Right lung (tissue), 10 donors: ENCODE measurements at places on chromosomes 2 and 18. TPM values are rescaled to one million over a fixed set of nuclear protein-coding genes. Genes with fewer than 3 reads are reported as not detected.

TMEM17 gene
- 4.8 TPM for polyA plus RNA-seq

IL18R1 gene
- 5.6 TPM for polyA plus RNA-seq

CNRIP1 gene
- 46.9 TPM for polyA plus RNA-seq

POTEC gene
- polyA plus RNA-seq: not detected

MAIP1 gene
- polyA plus RNA-seq: 16.8 TPM

MAPK4 gene
- 1.9 TPM for polyA plus RNA-seq

C18orf63 gene
- polyA plus RNA-seq: not detected

DNA sequence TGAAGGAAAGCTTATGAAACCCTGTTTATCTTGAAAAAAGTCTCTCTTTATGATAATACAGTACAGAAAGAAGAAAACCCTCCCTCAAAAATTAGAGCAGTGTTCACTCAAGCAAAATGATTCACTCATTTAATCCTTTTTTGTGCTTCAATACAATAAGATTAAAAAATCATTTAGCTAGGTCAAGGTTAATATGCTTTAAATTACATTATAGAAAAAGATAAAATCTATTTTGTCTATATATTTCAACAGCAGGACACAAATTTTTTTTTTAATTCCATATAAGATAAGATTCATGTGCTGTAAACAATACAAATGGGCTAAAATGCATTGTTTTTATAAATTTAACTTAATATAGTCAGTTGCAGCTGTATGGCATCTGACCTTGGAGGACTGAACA lies 176.9 kb downstream of the KCNE4 start:
- no peak for DNase-seq

DNA sequence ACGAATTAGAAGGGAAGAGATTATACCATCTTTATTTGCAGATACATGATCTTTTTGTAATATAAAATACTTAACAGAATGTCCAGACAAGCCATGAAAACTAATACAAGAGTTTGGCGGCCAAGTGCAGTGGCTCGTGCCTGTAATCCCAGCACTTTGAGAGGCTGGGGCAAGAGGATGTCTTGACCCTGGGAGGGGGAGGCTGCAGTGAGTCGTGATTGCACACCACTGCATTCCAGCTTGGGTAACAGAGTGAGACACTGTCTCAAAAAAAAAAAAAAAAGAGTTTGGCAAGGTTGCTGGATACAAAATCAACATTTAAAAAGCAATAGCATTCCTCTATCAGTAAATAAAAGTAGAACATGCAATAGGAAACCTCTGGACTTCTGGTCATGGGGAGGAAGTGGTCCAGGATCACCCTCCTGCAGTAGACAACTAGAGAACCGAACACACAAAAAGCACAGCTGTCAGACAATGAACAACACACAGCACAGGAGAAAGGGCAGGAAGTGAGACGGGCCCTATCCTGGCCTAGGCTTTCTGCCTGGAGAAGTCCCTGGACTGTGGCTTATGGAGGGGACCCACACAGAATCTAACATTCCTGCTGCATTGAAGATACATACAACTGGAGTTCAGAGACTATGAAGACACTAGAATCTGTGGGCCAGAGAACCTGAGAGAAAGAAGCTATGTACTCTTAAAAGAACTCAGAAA lies 118.9 kb upstream of the ARL4C start:
- DNase-seq: no peak

DNA sequence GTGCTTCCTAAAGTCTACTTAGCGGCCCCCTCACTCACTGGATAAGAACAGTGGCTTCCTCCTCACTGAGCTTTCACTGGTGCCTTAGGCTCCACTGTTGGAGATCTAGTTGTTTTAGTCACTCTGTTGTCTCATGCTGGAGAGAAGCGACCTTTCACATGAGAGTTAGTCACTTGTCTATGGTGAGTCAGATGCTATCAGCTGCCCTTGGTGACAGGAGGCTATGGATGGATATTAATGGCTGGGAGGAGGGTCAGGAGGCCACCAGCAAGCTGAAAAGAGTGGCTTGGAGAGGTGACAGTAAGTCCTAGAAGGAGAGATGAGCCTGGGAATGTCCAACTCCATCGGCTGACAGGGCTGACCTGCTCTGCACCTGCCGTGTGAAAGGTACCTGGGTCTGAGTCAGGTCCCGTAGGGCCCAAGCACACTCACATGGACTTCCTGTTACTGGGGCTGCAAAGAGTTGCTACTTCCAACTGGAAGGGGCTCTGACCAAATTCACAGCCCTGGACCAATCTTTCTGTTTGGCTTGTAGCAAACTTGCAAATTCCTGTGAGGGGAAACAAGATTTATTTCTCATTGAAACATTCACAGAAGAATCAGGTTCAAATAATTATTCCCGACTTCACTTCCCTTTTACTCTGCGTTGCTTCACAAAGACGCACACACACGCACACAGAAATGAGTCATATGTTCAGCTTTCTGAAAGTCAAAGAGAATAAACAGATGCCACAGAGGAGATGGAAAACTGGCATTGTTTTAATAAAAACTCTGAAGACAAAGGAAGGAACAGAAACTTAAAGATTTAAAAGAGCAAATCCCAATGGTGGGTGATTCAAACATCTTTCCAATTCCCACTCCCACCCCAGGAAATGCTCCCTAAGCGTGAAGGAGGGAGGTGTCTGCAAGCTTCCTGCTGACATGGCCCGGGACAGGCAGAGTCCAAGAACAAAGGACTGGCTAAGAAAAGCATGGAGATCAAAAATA lies 203.5 kb upstream of the TWIST2 start:
- DNase-seq: no peak

- no peak for DNase-seq
Measured at GRCh38 chr2:118333664-118334063, 245.4 kb downstream of the INSIG2 start.

GRCh38 chr18:76368976-76369375 lies 126.1 kb downstream of the ZNF516 start:
- DNase-seq: no peak

DNA sequence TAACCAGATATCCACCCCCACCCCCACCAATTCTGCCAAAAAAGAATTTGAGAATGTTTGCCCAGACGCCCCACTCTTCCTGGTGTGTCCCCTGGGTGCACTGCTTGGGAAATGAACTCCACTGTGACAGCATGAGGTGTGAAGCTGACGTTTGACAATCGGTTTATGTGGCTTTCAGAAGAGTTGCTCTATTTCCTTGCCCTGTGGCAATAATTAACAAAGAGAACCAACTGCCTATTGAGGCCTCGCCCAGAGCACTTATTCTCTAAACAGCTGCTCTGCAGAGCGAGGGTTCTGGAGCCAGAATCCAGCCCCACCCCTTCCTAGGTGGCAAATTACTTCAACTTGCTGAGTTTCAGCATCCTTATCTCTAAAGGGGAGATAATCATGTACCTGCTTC lies 115.8 kb upstream of the SIX3 start:
- no peak for DNase-seq

GRCh38 chr2:16315908-16316307 lies 349.7 kb downstream of the CYRIA start:
- DNase-seq: no peak

DNA sequence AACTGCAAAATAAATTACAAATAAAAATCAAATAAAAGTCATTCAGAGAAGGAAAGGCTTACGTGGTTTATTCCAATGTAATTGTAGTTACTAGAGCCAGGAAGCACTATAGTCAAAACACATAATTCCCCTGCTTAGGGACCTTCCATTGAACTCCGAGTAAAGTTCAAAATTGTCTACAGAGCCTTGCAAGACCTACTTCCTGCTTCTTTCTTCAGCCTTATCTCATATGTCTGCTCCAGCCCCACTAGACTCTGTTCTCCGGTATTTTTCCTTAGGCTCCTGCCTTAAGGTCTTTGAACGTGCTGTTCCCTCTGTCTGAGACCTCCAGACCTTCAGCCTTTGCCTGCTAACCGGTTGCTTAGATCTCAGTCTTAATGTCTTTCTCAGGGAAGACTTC lies 104.3 kb downstream of the ARL6IP6 start:
- no peak for DNase-seq

DNA sequence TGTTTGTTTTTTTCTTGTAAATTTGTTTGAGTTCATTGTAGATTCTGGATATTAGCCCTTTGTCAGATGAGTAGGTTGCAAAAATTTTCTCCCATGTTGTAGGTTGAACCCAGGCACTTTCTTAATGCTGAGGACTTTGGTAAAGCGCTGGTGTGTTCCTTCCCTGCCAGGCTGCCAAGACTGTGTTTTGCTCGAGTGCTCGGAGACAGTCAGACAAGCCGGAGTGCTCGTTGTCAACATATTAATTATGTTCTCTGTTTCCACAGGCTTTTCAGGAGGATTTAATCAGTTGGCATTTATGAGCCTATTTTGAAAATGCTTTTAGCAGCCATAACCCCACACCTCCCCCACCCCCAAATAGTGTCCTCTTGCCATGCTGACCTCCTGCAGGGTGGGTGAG lies 6.4 kb downstream of the MTCL1 start:
- no peak for DNase-seq

GRCh38 chr2:56077359-56077915 lies 106.4 kb upstream of the CCDC85A start:
- no peak for DNase-seq

- DNase-seq: no peak
Measured at GRCh38 chr2:112304298-112304941, 29.0 kb downstream of the ZC3H6 start.

- DNase-seq: no peak
Measured at GRCh38 chr2:150860301-150860700, 372.8 kb upstream of the RND3 start.

GRCh38 chr2:111030260-111030891 lies 90.3 kb upstream of the BCL2L11 start:
- no peak for DNase-seq

DNA sequence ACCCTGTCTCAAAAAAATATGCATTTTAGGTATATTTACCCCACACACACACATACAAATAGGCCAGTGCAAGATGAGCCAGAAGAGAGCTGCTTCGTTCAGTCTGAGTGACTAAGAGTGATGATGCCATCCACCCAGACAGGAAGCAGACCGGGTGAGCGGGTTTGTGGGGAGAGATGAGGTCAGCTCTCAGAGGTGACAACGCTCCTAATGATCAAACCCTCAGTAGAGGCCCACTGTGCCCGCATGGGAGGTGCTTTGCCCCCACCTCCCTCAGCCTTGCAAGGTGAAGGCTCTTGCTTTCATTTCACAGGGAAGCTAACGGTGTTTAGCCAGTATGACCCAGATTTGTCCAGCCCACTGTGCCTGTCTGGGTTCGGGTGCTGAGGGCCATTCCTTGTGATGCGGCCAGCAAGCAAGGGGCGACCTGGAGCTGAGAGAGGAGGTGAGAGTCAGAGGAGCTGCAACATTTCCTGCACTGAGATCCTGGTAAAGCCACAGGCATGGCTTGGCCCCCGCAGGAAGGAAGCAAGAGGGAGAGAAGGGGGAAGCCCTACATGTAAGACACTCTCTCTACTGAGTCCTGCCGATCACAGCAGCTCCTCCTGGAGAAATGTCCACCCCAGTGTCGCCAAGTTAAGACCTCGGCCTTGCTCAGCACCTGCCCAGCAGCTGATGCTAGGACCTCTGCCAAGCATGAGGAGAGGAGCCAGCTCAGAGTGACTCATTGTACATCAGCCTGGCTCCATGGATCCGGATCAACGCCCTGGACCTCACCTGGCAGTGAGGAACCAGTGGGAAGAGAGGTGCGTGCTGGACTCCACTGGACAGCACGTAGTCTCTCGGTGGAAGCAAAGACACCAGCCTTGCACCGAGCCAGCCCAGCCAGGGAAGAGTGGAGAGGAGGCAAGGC lies 37.0 kb downstream of the NIFK start:
- no peak for DNase-seq

DNA sequence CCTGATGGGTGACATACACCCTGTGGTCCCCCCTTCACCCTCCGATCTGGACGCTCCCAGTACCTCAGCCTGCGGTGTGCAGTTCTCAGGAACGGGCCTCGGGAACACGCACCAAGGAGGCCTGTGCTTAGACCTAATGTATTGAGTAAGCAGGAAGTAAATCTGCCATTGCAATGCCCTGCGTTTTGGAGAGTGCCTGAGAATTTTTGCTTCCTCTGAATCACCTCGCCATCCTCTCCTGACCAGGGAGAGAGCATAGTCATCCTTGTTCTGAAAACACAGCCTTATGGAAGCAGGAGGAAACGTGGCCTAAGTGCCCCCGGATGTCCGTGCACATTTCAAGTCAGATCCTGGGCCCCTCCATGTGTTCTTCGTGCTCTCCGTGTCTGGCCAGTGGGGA lies 272.2 kb downstream of the NDUFA10 start:
- no peak for DNase-seq

DNA sequence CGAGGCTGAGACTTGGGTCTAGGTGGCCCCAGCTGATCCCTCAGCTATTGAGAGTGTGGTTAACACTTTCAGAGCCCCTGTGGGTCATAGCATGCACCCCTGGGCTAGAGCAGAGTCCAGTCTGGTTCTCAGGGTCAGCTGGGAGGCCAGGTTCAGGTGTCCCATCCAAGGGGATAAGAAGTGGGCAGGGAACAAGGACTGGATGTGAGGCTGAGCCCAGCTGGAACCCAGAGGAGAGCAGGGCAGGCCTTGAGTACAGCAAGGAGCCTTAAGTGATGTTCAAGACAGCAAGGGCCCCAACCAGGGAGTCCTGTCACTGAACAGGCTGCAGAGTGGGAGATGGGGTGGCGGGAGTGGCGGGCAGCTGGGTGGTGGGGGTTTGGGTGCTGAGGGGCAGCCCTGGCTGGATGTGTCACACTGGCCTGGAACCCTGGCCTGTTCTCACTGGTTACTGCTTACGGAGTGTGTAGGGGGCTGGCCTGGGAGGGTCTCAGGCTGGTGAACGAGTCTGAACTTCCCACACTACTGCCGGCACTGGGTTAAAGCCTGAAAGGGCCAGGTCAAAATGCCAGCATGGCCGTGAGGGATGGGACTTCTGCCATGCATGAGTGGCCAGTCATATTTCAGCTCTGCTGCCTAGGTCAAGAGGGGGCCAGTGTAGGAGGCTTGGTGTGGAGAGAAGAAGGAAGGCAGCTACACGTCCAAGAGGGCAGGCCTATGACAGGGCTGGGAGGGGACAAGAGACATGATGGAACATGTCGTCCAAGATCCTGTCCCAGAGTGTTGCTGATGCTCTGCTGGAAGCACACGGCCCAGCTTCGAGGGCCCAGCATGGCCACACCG lies 13.6 kb downstream of the TMEM185B start:
- no peak for DNase-seq

GRCh38 chr2:59066787-59067399 lies 825.8 kb upstream of the FANCL start:
- no peak for DNase-seq

GRCh38 chr2:61327173-61327572 lies 143.7 kb downstream of the USP34 start:
- DNase-seq: no peak

DNA sequence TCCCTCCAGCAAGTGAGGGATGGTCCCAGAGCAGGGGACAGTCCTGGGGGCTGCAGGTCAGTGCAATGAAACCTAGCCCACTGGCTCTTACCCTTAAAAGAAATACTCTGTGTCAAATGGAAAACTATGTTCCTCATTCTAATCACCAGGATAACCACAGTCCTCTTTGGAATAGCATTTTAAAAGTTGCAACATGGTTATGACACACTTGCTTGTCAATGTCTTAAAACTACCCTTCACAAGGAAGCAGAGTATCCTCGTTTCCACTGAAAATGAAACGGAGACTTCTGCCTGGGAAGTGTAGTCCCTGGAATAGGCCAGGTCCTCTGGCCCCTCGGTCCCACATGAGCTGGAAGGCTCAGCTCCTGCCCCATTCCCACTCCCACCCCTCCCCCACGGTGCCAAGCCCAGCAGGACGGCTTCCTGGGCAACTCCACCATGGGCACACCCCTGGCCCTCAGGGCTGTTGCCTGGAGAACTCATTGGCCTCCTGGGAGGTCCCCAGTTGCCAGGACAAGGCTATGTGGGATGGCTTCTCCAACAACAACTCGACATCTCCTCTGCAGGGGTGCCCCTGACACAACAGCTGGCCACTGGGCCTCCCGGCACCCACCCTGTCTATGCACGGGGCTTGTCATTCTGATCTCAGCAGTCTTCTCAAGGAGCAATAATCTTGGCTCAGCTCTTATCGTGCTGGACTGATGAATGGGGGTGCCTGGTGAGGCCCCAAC lies 38.3 kb upstream of the ST3GAL5 start:
- DNase-seq: no peak
